ENCODE measurements at places on chromosomes 5 and 9.

DNA sequence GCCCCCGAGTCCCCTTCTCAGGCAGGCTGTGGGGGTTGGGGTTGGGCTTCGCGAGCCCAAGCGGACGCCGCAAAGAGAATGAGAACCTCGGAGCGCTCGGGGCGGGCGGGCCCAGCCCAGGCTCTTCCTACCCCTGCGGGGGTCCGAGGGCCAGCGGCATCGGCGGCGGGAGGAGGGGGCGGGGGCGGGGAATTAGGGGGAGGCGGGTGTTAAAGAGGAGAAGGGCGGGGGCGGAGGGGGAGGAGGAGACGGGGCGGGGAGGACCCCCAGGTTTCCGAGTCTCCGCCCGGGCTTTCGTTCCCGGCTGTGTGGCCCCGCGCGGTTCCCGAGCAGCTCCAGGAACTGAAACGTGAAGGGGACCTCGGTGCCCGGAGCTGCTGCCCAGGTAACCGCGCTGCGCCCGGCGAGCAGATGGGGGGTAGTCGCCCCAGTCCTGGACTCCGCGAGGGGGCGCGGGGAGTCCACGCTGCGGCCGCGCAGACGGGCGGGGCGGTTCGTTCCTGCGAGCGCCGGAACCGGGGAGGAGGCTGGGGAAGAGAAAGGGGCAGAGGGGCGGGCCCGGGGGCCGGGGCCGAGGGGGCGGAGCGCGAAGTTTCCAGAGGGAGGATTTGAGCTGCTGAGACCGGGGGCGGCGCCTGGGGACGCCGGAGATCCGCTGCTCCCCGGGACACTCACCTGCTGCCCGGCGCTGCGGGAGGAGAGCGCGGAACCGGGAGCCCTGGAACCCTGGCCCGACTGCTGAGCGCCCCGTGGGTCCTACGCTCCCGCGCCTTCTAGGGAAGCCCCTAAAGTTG lies 38.4 kb upstream of the PLEKHG4B start:
- DNase-seq = peak; percentile 77

- no peak for DNase-seq
Measured at GRCh38 chr5:171965745-171966144, 40.7 kb downstream of the FBXW11 start.

- no peak for DNase-seq
Measured at GRCh38 chr9:118644066-118644465, 725.2 kb downstream of the BRINP1 start.

- DNase-seq = no peak
Measured at GRCh38 chr5:16450163-16450562, 15.4 kb downstream of the ZNF622 start.

DNA sequence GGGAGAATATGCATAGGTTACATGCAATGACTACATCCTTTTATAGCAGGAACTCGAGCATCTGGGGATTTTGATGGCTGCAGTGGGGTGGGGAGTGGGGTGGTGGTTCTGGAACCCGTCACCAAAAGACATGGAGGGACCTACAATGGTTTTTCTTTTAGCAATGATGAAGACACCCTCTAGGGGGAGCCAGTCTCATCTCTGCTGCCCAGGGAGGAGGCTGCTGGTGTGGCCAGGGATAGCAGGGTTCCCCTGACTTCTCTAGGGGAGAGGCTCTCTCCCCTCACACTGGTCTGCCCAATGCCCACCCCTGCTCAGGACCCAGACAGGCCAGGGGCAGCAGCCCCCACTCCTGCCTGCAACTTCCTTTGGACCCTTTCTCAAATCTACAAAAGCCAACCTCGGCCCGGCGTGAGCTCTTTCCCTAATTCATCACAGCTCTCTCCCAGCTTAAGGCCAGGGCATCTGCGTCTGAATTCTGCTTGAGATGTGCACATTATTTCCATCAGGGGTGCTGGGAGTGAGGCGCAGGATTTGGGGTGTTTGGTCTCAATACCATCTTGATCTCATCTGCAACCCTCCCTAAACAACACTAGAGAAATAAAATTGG lies 73.6 kb upstream of the RETREG1 start:
- DNase-seq = peak; percentile 57

GRCh38 chr5:32138839-32139493 lies 35.2 kb downstream of the GOLPH3 start:
- DNase-seq = no peak

DNA sequence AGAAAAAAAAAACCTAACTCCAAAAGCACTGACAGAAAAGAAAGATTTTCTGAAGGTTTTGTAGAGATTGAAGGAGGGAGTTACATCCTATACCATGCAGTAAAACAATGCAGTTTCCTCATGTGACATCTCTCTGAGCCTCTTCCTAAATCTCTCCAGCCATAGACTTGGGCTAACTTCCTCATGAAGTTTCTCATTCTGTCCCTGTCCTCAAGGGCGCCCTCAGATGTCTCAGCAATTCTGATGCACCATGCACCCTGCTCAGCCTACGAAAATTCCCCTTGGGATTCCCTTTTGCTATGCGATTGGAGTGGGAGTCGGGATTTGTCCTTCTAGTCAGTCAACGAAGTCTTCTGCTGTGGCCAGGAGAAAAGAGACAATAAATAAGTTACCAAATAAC lies 68.9 kb downstream of the FAT2 start:
- DNase-seq = no peak

DNA sequence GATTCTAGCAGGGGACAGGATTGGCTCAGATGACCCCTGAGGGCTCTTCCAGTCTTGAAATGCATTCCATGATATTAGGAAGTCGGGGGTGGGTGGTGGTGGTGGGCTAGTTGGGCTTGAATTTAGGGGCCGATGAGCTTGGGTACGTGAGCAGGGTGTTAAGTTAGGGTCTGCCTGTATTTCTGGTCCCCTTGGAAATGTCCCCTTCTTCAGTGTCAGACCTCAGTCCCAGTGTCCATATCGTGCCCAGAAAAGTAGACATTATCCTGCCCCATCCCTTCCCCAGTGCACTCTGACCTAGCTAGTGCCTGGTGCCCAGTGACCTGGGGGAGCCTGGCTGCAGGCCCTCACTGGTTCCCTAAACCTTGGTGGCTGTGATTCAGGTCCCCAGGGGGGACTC lies 2.9 kb upstream of the MYOZ3 start:
- no peak for DNase-seq

GRCh38 chr5:61330845-61331406 lies 1.1 kb upstream of the ZSWIM6 start:
- peak; percentile 92 for DNase-seq

Data from adipocyte (in vitro differentiated cells).